ENCODE measurements at places on chromosomes 3 and 15.

DNA sequence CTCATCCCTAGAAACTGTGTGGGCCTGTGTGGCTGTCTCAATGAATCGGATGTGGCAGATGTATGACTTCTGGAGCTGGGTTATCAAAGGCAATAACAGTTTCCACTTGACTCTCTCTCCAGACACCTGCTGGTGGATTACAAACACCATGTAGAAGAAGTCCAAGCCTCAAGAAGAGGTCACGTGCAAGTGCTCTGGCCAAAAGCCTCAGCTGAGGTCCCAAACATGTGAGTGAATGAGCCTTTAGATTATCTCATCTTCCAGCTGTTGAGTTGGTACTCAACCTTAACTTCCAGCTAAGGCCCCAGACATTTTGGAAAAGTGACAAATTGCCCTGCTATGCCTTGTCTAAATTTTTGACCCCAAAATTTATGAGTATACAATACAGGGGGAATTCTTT lies 42.7 kb upstream of the IL12A start:
- DNase-seq, result no peak

- DNase-seq, result no peak
These were observed 243.8 kb downstream of the SOX2 start for GRCh38 chr3:181955566-181955965.

GRCh38 chr3:152266221-152266995 lies 2.3 kb upstream of the MBNL1 start:
- peak; percentile 97 for DNase-seq

DNA sequence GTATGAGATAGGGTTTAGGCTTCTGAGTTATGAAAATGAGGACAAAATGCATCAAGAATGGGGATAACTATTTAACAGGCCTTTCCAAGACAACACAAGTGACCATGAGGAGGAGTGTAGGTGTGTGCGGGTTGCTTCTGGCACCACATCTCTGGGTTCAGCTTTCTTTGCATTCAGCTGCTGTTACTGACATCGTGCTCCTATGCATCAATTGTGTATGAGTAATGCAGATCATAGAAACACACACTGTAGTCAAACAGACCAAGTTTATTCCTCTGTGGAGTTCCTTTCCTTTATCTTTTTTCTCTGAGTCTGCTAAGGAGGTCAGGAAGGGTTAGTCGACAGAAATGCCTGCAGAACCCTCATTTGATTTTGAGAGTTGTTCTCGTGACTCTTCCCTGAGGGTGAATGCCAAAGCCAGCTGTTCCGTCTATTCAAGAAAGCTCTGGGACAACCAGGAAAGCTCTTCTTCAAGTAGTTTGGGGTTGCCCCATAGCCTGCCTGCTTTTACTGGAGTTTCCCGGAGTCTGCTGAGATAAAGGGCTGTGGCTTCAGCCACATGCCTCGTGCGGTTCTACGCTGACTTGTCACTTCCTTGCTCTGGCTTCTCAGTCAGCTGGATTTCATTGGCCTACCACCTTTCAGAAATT lies 136.7 kb upstream of the TLE3 start:
- DNase-seq, result peak; percentile 87

DNA sequence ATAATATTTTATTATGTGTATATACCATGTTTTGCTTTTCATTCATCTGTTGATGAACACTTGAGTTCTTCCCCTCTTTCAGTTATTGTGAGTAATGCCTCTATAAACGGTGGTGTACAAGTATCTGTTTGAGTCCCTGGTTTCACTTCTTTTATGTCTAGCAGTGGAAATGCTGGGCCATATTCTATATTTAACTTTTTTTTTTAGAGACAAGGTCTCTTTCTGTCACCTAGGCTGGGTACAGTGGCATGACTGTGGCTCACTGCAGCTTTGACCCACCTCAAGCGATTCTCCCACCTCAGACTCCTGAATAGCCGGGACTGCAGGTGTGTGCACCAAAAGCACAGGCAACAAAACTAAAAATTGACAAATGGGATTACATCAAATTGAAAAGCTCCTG lies 19.9 kb downstream of the GOLM2 start:
- DNase-seq, result no peak

DNA sequence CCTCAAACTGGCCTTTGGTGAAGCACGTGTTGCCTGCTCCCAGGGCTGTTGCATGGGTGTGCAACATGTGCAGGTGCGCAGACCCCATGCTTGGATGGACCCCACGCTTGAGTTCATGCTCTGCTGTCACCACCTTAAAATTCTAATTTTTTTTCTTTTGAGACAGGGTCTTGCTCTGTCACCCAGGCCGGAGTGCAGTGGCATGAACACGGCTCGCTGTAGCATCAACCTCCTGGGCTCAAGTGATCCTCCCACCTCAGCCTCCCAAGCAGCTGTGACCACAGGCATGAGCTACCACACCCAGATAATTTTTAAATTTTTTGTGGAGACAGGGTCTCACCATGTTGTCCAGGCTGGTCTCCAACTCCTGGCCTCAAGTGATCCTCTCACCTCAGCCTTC lies 9.1 kb upstream of the IGDCC3 start:
- DNase-seq, result no peak

GRCh38 chr3:181933052-181933618 lies 221.4 kb downstream of the SOX2 start:
- DNase-seq, result no peak

- DNase-seq, result no peak
These were observed 1032.8 kb upstream of the EPHA6 start for GRCh38 chr3:95781598-95781997.

DNA sequence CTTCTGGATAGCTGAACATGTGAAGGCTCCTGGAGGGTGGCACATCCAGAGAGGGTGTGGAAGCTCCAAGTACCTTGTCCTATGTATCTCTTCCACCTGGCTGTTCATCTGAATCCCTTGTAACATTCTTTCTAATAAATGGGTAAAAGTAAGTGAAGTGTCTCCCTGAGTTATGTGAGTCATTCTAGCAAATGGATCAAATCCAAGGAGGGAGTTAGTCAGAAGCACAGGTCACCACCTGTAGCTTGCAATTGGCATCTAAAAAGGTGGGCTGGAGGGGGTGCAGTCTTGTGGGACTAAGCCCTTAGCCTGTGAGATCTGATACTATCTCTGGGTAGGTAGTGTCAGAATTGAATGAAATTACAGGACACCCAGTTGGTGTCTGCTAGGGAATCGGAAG lies 71.0 kb downstream of the WWTR1 start:
- DNase-seq, result no peak

Data from suppressor macrophage treated with lipopolysaccharide for 1 hour (primary cell).